ENCODE measurements at places on chromosomes 6 and 20.

- no peak for DNase-seq
Measured at GRCh38 chr20:32157611-32158010, 48.1 kb downstream of the TM9SF4 start.

GRCh38 chr6:42010909-42011308 is 39.4 kb upstream of the TAF8 start:
- DNase-seq, result no peak

DNA sequence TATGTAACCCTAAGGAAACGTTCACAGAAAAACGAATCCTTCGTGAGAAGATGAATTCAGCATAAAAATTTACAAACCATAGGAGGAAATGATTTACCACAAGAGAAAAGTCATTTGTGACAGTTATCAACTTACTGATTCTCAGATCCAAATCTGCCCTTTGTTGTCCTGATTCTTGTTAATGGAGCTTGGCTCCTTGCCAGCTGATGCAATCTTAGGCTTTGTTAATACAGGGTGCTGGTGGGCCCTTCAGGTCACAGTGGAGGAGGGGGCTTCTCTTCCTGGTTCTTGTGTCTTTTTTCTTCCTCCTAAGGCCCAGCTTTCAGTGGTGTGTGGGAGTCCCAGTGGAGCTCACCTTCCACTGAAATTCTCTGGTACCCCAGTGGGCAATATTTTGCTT is 108.4 kb upstream of the MAP3K7 start:
- DNase-seq, result no peak

GRCh38 chr6:30685157-30686008 is 1.1 kb downstream of the PPP1R18 start:
- DNase-seq, result no peak

DNA sequence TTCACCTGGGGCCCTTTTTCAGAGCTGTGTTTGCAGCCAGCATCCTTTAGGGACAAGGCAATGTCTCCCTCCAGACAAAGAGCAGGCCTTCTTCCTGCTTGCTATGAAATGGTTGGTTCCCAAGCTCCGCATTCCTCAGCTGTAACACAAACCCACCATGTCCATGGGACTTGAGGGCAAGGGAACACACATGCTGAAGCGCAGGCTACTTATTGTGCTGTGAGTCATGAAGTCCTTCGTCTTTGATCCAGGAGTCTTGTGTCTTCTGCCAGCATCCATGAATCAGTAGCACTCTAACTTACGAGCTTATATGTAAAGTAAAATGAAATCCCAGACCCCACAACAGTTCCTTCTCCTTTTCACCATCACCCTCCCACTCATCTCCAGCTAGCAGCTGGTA is 59.0 kb downstream of the ANKRD60 start:
- DNase-seq, result no peak

- no peak for DNase-seq
Measured at GRCh38 chr20:63370618-63371187, 9.6 kb upstream of the CHRNA4 start.
